ENCODE measurements at places on chromosomes 12 and 14. TPM values are rescaled to one million over a fixed set of nuclear protein-coding genes. Genes with fewer than 3 reads are reported as not detected.

PTGDR gene
- 1.5 TPM for total RNA-seq

GALNT8 gene
- total RNA-seq = 3.4 TPM

ITGA5 gene
- total RNA-seq = 59.6 TPM

GLIPR1L1 gene
- not detected for total RNA-seq

RD3L gene
- 0.23 TPM for total RNA-seq

WDR20 gene
- 29.5 TPM for total RNA-seq

PPP4R3A gene
- total RNA-seq = 108 TPM

IL31 gene
- total RNA-seq = not detected

HELB gene
- 13.1 TPM for total RNA-seq

AMIGO2 gene
- total RNA-seq = 18.5 TPM

HRK gene
- 0.29 TPM for total RNA-seq

WNT1 gene
- total RNA-seq = not detected

ESR2 gene
- total RNA-seq = 0.88 TPM

BHLHE41 gene
- total RNA-seq = 1.8 TPM

RDH16 gene
- 1.1 TPM for total RNA-seq

KRT85 gene
- total RNA-seq = not detected

LRFN5 gene
- total RNA-seq = 15.5 TPM

RBP5 gene
- 17.7 TPM for total RNA-seq

CNTN1 gene
- total RNA-seq = 47.3 TPM

FAM90A1 gene
- total RNA-seq = 0.18 TPM

PLD4 gene
- 16.2 TPM for total RNA-seq

Measured in metanephros (tissue), 2 donors.